ENCODE measurements at places on chromosomes 4 and X.

DNA sequence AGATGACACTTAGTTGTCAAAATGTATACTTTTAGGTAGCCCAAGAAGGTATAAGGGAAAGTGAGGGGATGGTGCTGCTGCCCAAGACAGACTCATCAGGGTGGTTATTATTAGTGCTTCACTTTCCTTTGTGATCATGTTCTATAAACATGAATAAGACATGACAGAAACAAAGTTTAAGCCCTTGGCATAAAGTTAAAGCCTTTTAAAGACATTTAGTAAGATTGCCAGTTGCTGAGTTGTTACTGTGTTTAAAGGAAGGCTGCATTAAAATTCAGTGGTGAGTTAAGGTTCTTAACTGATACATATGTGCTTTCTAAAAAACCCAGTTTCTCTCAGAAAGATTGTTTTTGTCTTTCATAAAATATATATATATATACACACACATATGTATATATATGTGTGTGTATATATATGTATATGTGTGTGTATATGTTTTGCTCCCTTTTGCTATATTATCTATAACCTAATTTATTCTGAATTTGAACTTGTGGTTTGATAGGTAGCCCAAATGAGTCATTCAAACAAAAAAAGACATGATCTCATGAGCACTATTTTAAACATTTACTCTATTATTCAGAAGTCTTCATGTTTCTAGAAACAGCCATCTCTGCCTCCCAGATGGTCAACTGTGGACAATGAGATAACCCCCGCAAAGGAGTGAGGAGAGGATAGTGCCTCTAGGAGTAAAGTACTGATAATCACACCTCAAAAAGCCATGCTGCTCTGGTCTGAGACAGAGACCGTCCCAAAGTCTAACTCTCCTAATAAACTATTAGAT is 98.1 kb upstream of the OTUD4 start:
- no peak for DNase-seq

- no peak for DNase-seq
These were observed 1337.1 kb upstream of the PABPC4L start for GRCh38 chr4:135538698-135539097.

GRCh38 chr4:129094347-129094746 is 1.0 kb upstream of the SCLT1 start:
- no peak for DNase-seq

- no peak for DNase-seq
These were observed 83.6 kb upstream of the GUCY1A1 start for GRCh38 chr4:155582971-155583437.

GRCh38 chr4:145909281-145909715 is 29.3 kb downstream of the ZNF827 start:
- DNase-seq: no peak

DNA sequence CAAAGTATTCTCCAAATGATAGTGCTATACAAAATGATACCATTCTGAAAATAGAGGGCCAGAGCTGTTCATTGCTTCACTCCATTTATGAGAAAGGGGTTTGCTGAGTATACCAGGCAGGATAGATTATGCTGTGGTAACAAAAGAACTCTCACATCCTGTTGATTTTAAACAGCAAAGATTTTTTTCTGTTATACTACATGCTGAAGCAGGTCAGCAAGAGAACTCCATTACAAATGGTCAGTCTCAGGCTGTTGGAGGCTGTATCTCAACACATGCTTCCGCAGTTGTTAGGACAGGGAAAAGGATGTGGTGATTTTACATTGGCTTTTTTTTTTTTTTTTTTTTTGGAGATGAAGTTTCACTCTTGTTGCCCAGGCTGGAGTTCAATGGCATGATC is 13.7 kb upstream of the KLHL5 start:
- DNase-seq: no peak

GRCh38 chrX:20089845-20090244 is 26.9 kb downstream of the MAP7D2 start:
- DNase-seq: no peak

GRCh38 chr4:55326629-55327028 is 19.4 kb upstream of the SRD5A3 start:
- no peak for DNase-seq

DNA sequence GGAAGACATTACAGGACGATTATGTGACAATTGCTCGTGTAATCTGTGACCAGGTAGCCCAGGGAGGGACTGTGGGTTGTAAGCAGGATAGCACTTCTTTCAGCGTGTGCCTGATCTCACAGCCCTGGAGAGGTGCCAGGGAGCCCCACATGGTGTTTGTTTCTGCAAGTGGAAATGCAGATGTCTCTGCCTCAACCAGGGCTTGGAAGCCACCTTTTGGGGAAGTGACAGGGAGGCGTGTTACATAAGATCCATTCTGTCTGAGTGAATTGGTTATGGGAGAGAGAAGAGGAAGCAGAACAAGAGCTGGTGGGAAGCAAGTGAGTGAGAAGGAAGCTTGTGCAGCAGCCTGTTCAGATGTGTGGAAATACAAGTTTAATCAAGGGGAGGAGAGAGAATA is 104.5 kb upstream of the GATB start:
- peak; percentile 67 for DNase-seq

GRCh38 chrX:20067709-20068561 is 48.8 kb downstream of the MAP7D2 start:
- DNase-seq: no peak

GRCh38 chr4:61003301-61003700 is 196.8 kb upstream of the ADGRL3 start:
- no peak for DNase-seq

DNA sequence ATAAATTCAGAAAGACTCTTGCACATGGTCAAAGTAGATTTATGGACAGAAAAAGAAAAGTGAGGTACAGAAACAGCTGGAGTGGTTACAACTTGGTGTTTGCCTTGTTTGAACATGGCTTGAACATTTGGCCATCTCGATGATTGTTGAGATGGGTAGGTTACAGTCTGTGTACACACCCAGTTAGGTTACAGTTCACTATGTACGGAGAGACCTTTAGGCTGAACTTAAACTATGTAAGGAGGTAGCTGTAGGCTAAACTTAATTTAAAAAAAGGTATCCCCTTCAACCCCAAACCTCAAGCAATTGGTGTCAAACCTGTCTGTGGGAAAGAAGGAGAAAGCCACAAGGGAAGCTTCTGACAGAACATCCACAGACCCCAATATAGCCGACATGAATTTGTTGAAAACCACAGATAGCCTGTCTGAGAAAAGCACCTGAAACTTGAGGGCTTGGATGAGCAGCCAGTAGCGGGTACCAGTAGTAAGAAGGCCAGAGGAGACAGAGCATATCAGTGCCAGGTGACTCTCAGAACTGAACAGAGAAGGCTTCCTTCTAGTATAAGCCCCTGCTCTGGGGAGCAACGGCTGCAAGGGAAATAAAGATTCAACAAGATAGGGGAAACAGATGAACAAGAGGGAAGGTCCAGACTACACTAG is 247.9 kb upstream of the GALNTL6 start:
- no peak for DNase-seq

DNA sequence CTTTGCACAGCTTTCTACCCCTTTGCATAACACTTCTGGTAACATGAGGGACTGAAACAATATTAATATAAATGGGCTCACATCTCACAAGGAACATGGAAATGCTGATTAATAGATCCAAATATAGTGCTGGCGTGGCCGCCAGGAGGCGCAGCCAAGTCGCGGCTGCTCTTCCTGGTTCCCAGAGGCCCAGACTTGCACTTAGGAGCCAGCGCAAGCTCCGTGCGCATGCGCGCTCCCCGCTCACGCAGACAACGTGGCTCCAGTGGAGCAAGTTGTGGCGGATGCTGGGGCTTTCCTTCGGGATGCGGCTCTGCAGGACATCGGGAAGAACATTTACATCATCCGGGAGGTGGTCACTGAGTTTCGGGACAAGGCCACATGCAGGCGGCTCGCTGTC is 318.3 kb upstream of the SLC7A11 start:
- no peak for DNase-seq

DNA sequence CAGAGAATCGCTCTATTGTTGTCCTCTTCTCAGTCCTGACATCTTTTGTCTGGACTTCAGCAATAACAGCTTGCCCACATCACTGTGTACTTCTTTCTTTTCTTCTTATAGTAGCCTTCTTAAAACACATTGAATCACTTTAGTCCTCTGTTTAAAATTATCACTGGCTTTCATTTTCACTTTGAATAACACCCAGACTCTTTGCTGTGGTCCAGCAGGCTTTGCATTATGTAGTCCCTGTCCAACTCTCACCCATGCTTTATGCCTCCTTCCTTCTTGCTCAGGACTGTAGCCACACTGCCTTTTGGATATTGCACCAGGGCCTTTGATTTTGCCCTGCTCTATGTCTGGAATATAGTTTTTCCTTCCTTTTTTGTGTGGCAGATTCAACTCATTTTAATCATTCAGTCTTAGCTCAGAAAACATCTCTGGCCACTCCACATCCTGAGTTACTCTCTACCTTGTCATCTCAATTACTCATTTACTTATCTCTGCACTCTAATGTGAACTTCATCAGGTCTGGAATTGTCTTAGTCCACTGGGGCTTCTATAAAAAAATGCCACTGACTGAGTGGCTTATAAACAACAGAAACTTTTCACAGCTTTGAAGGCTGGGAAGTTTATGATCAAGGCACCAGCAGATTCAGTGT is 168.2 kb downstream of the C4orf33 start:
- DNase-seq: no peak

- no peak for DNase-seq
These were observed 56.0 kb downstream of the ELOVL6 start for GRCh38 chr4:110142461-110142860.

GRCh38 chrX:127490000-127490399 is 562.2 kb downstream of the ACTRT1 start:
- no peak for DNase-seq

DNA sequence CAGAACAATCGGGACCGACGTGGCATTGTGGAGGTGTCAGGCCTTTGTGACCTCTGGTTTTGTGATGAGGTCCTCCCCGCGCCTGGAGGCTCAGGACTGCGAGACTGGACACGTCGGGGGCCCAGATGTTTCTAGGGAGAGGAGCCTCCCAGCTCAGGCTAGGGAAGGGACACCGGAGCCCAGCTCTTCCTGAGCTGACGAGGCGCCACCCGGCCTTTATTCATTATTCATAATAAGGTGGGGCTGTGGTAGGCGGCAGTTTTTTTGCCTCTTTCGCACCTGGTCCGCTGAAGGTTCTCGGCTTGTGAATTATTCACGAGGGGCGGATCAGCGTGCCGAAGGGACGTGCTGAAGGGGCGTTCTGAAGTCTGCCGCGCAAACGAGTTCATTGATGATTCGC is 2.3 kb upstream of the UBA1 start:
- no peak for DNase-seq

- DNase-seq: no peak
These were observed 58.6 kb downstream of the GPC3 start for GRCh38 chrX:133926809-133927208.

GRCh38 chr4:8664976-8665375 is 72.4 kb downstream of the CPZ start:
- no peak for DNase-seq

- DNase-seq: no peak
These were observed 13.1 kb downstream of the MOB1B start for GRCh38 chr4:70915036-70915815.

- DNase-seq: no peak
These were observed 49.3 kb upstream of the EPGN start for GRCh38 chr4:74258963-74259362.

GRCh38 chr4:44623676-44624075 is 27.7 kb downstream of the YIPF7 start:
- DNase-seq: no peak

DNA sequence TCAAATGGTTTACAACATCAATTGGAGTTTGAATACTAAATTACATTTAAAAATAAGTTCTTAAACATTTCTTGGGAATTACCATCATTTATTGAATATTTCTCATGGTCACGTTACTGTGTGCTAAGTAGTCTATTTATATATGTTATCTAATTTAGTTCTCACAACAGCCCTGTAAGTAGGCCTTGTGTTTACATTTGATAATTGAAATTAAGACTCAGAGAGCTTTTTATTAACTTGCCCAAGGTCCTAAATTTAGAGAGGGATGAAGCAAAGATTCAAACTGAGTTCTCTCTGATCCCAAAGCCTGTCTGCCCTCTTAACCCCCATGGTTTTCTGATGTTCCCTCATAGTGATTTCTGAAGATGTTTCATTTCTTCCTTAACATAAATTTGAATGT is 103.7 kb downstream of the CEP135 start:
- no peak for DNase-seq

DNA sequence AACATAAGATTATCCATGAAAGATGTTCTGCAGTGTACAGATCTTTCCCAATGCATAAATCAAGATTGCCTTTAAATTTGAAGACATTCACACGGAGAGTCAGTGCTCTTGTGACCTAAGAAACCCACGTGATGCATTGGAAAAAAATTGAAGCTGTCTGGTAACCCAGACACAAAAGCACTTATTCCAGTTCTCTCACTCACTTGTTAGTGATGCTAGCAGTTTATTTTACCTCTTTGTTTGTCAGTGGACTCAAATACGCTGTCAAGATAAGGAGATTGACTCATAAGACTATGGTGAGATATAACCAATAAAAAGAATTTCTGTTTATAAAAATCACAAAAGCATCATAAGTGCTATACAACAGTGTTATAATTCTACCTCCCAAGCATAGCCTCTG is 245.8 kb upstream of the SMIM31 start:
- no peak for DNase-seq

GRCh38 chrX:149365552-149365951 is 139.6 kb downstream of the IDS start:
- no peak for DNase-seq

GRCh38 chr4:78534286-78534955 is 17.1 kb upstream of the ANXA3 start:
- DNase-seq: no peak

GRCh38 chr4:44146516-44146915 is 302.1 kb downstream of the KCTD8 start:
- no peak for DNase-seq

- no peak for DNase-seq
These were observed 116.3 kb downstream of the GALNTL6 start for GRCh38 chr4:171929477-171929876.

GRCh38 chrX:113048896-113049295 is 208.3 kb upstream of the AMOT start:
- DNase-seq: no peak

DNA sequence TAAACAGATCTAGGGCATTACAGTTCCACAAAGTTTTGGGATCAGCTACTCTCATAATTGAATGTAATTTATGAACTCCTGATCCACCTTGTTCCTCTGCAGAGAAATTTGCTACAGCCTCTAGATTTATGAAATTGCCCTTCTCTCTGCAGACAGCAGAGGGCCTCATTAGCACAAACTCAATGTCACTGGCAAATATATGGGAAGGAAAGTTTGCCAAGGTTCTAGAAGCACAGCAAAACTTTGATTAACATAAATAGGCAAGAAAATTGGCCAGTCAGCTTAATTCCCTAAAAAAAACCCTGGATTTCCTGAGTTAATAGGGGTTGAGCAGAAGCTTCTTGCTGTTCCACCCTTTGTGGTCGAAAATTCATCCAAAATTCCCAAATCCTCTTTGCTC is 31.5 kb downstream of the PRPS1 start:
- peak; percentile 30 for DNase-seq

Measured in NCI-H1694 (cell line).